ENCODE measurements at places on chromosomes 12 and 14.

- no peak for DNase-seq
Observed at GRCh38 chr12:102652645-102653313, 172.4 kb upstream of the IGF1 start.

DNA sequence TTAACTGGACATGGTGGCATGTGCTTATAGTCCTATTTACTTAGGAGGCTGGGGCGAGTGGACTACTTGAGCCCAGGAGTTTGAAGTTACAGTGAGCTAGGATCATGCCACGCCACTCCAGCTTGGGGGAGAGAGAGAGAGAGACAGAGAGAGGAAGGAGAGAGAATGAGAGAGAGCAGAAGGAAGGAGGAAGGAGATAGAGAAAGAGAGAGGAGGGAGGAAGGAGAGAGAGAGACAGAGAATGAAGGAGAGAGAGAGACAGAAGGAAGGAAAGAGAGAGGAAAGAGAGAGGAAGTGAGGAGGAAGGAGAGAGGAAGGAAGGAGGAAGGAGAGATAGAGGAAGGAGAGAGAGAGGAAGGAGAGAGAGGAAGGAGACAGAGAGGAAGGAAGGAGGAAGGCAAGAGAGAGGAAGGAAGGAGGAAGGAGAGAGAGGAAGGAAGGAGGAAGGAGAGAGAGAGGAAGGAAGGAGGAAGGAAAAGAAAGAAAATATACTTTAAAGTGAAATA, 93.5 kb upstream of the PTPRB start:
- DNase-seq: no peak

DNA sequence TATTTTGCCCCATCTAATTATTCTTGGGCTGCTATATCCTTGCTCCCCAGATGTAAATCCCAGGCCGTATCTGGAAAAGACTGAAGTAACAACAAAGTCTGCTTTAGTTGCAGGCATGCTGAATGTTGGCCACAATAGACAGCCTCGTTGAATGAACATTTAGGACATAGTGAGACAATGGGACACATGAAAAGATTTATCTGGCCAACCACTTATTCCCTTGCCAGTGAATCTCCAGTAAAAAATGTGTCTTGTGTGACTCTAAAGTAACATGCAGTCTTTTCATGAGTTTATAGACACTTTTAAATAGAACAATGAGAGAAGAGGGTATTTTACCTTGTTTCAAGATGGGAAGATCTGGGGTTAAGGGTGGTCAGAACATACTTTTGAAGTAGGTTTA, 60.2 kb upstream of the STXBP6 start:
- DNase-seq: no peak

- no peak for DNase-seq
Observed at GRCh38 chr14:99891900-99892299, 98.7 kb downstream of the EML1 start.

DNA sequence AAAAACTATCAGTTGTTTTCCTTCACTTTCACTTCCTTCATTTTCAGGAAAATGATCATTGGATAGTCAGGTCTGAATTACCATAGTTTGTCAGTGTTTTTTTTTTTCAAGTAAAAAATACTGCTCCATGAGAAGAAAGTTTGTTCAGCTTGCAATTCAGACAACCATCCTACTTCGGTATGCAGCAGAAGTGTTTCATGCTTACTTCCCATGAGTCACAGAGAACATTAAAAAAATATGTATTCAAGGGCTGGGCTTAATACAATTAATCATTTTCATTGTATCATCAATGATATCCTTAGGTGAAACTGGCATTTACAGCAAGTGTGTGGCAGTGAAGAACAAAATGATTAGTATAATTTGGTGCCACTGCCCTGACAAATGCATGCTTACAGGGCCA, 21.6 kb downstream of the PYM1 start:
- no peak for DNase-seq

DNA sequence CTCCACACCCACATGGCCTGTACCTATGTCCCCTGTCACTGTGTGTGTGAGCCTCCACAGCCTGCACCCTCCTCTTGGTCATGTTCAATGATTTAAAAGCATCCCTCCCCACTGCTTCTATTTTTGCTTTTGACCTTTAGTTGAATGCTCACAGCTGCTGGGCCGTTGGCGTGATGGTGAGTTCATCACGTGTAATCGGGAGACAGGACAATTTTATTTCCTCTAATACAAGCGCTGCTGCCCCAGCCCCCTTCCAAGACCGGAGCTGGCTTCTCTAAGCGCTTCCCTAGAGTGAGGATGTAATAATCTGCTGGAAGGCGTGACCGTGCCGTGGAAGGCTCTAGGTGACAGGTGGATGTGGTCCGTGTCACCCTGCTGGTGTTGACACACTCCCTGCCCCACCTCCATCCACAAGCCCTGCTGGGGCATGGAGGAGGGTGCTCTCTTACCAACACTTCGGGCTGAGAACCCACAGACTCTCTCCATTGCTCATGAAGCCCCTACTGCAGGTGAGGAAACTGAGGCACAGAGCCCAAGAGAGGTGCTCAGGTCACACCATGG, 25.4 kb downstream of the CCDC85C start:
- no peak for DNase-seq

- no peak for DNase-seq
Observed at GRCh38 chr12:98612696-98613334, 19.3 kb downstream of the SLC25A3 start.

DNA sequence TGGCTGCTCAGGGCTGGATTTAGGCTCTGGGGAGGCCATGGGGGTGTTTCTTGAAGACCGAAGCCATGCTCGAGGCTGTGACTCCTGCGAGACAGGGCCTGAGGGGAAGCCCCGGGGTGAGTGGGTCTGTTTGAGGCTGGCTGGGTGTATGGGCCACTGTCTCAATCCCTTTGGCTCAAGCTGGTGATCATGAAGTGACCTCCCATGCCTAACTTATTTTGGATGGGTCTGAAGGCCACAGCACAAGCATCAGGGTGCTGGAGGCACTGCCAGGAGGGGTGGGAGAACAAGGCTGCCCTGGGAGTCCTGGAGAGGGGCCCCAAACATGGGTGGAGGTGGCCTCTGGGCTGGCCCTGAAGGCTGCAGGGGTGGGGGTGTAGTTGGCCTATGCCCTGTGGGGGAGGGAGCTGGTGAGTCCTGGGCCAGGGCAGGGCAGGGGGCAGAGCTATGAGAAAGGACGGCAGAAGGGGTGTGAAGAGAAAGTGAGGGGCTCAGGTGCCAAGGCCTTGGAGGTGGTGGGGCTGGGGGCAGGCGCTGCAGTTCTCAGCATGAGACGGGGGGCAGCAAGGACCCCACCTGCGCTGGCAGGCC, 100.9 kb downstream of the KIF26A start:
- DNase-seq: no peak

- DNase-seq: no peak
Observed at GRCh38 chr14:22432348-22432976, 156.6 kb downstream of the DAD1 start.

All from CD4-positive, alpha-beta T cell treated with Interleukin-1 beta for 1 hour (primary cell).